ENCODE measurements at places on chromosomes 7 and 10.

DNA sequence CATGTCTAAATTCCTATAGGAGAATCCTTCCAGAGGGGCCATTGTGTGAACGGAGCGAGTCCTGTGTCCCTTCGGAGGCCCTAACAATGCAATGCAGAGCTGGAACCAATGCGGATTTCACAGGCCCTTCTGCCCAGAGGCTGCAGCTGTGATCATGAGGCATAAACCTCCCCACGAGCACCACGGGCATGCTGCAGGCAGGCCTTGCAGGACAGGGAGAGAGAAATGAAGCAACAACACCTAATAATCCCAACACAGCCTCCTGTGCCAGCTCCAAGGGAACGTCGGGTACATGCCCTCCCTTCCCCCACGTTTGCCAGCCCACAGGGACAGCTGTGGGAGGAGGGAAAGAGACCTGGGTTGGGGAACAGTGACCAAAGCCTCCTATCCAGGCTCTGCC, 74.4 kb downstream of the TNS3 start:
- no peak for DNase-seq

- DNase-seq: no peak
Measured at GRCh38 chr7:32564542-32564941, 69.3 kb downstream of the AVL9 start.

DNA sequence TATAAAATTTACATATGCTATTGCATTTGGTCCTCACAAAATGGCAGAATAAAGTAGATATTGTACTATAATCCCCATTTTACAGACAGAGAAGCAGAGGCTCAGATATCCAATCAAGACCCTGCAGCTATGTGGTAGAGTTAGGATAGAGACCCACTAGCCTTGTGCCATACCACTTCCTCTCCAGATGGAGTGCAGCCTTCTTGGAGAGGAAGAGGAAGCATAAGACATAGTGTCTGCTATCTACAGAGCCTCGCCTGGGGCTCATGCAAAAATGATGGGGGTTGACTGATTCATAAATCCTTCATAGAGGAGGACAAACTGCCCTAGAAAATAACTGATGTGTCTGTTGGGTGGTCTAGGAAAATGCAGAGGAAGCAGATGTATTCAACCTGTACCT, 447.3 kb downstream of the KCNMA1 start:
- DNase-seq: no peak

DNA sequence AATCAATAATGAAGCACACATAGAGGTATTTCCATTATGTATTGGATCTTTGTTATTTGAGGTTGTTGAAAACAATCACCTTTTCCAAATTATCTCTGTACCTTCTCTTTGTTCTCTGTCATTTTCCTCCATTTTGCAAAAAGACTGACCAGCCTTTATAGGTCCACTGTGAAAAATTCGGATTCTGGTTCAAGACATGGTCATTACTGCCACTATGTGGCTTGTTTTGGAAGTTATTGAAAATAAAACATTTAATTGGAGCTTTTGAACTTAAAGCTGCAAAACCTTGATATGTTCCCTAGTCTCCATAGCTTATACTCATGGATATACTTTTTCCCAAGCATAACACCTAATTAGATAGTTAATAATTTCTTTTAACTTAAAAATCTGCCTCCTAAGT, 1094.4 kb downstream of the NRG3 start:
- no peak for DNase-seq

DNA sequence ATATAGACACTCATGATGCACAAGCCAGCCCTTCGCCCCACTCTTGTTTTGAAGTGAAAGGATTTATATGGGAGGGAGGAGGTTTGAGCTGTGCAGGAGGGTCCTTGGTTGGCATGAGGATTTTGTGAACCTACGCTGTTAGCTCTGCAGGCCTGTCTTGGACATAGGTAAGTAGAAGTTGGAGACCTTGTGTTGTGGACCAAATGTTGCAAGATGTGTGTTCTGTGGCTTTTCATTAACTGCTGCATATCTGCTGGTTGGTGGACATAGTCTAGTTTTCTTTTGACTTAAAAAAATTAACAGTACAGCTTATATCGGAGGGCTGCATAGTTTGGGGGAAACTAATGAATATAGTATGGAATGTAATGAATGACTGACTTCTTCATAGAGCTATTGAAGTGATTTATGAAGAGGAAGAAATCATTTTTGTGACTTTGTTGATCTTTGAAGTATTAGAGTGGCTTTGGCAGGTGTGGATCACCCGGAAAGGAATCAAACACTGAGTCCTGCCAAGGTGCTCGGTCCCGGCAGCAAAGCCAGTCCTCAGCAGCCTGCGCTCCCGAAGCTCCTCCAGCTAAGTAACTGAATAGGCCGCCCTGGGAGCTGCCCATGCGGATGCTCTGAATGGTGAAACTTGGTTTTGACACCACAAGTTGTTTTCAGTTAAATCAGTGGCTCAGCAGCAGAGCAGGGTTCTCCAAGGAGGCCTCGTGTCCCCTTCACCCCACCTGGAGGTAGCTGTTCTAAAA, 3.2 kb downstream of the MGMT start:
- DNase-seq: no peak

DNA sequence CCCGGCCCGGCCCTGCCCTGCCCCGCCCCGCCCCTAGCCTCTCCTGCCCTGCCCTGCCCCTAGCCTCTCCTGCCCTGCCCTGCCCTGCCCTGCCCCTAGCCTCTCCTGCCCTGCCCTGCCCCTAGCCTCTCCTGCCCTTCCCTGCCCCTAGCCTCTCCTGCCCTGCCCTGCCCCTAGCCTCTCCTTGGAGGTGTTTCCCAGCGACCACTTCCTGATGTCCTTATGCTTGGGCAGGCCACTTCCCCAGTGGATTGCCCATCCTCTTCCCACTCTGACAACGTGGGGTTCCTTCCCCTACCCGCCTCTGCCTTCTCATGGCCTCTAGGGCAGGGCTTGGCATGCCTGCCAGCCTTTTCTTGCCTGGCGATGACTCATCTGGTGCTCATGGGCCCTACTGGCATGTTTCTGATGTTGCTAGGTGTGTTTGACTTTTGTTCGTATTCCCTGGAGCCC, 21.2 kb downstream of the PRXL2A start:
- DNase-seq: no peak

GRCh38 chr10:25388188-25388861, 213.5 kb downstream of the GPR158 start:
- DNase-seq: no peak

DNA sequence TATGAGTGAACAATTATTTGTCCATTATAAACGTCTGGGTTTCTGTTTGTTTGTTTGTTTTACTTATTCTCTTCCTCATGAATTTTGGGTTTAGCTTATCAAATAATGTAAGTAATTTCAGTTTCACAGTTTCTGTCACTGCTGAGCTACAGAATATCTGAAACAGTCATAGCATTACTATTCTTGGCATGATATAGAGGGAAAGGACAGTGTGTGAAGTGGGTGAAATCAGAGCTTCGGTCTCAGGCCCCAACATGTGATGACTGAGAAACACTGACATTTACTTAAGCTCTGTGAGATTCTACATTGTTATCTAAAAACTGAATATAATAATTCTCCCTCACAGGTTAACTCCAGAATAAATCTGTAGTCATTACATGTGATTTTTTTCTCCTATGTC, 8.8 kb upstream of the OR6V1 start:
- no peak for DNase-seq

DNA sequence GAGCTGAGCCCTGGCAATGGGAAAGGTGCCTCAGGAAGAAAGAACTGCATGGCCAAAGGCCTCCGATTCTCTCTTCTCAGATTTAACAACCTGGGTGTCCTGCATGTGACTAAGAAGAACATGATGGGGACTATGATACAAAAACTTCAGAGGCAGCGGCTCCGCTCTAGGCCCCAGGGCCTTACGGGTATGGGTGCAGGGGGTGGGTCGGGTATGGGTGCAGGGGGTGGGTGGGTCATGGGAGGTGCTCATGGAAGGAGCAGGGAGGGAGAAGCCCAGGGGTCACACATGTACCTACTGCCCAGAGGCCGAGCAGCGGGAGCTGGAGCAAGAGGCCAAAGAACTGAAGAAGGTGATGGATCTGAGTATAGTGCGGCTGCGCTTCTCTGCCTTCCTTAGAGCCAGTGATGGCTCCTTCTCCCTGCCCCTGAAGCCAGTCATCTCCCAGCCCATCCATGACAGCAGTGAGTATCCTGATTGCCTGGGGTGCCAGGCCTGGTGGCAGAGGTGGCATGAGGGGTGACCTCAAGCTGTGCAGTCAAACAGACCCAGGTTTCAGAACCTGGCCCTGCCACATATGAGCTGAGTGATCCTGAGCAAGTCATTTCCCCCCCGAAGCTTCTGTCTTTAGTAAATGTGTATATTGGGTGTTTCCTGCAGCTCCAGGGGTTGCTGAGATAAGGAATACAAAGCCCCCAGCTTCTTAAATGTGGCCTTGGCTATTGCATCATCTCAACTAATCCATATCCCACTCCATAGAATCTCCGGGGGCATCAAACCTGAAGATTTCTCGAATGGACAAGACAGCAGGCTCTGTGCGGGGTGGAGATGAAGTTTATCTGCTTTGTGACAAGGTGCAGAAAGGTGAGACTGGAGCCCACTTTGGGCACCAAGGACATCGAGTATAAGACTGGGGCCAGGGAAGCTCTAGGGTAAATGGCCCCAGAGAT, 2.0 kb downstream of the NFKB2 start:
- no peak for DNase-seq

DNA sequence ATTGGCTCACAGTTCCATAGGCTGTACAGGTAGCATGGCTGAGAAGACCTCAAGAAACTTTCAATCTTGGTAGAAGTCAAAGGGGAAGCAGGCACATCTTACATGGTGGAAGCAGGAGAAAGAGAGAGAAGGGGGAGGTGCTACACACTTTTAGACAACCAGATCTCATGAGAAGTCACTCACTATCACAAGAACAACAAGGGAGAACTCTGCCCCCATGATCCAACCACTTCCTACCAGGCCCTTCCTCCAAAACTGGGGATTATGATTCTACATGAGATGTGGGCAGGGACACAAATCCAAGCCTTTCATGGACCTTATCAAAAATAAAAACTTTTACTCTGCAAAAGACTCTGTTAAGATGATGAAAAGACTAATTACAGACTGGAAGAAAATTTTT, 183.2 kb upstream of the TRIM24 start:
- no peak for DNase-seq

DNA sequence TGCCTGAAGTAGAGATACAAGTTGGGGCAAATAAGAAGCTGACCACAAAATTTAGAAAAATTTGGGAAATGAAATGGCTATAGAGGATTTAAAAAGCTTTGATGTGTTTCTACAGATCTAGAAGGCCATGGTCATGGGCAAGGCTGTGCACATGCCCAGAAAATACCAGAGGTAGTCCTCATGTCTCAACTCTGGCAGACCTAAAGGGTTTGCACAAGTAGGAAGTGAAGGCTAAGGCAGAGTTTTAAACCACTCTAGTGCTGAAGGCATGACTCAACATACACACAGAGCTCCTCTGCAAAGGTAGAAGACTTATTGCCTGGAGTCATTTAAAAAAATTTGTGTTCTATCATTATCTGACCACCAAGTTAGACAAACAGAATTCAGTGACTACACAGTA, 364.6 kb downstream of the CCSER2 start:
- DNase-seq: no peak

DNA sequence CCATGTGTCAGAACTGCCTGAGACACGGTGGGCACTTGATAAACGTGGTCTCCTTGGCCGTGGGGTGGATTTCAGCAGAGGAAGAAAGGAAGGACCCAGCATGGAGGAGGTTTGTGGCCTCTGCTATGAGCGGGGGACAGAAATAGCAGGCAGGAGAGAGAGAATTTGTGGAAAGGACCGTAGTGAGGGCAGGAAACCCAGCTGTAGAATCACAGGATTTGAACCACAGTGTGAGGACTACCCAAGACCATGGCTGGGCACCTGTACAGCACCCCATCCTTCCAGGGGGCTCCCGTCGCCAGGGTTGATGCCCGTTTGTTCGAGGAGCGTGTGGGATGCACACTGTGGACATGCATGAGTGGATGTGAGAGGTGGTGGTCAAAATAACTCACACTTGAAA, 183.4 kb downstream of the PTPN20 start:
- no peak for DNase-seq

GRCh38 chr10:68111584-68111983, 2.3 kb downstream of the MYPN start:
- DNase-seq: no peak

DNA sequence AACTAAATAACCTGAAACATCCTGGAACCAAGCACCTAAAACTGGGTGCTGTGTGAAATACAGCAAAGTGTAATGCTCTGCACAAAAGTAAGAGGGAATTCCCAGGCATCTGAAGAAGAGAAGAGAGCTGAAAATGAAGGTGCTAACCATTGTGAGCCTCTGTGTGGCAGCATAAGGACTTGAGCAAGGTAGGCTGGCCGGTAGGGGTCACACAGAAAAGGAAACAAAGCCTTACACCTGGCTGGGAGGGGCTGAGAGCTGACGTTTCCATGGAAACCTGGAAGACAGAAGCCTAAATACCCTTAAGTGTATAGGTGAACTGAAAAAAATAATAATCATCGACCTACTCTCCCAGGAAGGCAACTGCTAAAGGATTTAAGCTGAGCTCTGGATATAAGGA, 48.6 kb downstream of the CUL1 start:
- no peak for DNase-seq

DNA sequence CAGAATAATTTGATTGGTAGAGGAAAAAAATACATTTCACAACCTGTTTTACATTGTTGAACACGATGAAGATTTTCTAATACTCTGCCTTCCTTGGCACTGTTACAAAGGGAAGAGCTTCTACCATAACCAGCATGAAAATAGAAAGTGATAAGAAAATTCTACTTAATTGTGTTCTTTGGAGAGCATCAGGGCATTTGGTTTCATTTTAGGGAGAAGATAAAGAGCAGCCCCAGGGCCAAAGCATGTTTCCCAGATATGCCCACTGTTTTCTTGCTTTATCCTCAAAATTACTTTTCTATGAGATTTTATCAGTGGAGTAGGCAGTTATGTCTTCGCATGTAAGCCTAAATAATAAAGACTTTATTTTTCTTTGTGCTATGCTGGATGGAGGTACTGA, 9.5 kb downstream of the CHRM2 start:
- DNase-seq: no peak

GRCh38 chr10:28858646-28859045, 181.3 kb downstream of the BAMBI start:
- DNase-seq: no peak

- no peak for DNase-seq
Measured at GRCh38 chr7:15557686-15558085, 4.1 kb downstream of the AGMO start.

DNA sequence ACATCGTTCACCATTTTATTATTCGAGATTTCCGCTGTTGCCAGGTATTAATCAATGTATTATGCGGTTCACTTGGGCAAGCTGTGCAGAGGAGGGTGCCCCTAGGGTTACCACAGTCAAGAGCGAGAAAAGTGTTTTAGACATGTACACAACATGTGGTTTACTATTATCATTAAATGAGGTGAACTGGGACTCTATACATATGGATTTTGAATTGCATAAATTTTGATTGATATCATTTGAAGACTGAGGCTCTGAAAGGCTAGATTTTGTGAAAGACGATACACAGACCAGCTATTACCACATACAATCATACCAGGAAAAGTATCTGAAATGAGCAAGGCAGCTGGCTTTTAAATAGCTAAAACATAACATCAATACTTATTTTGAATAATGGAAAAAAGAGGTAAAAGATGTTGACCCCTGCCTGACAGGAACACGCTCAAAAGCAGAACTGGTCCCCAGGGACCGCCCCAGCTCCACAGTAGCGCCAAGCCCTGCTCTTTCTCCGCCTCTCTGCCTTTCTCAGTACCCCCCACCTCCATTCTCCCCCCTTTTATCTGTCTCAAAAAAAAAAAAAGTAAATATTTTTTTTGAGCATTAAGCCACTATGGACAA, 413.4 kb upstream of the MKI67 start:
- no peak for DNase-seq

- DNase-seq: no peak
Measured at GRCh38 chr7:116862951-116863670, 724 bp downstream of the CAPZA2 start.

GRCh38 chr7:99253369-99253768, 19.3 kb upstream of the MYH16 start:
- no peak for DNase-seq
